T-cell (primary cell): ENCODE measurements at places on chromosomes 11 and 22. TPM values are rescaled to one million over a fixed set of nuclear protein-coding genes. Genes with fewer than 3 reads are reported as not detected.

POU2F3 gene
- total RNA-seq: not detected

ACR gene
- total RNA-seq: not detected

GLYAT gene
- not detected for total RNA-seq

NXPE1 gene
- total RNA-seq: not detected

CRKL gene
- 86.8 TPM for total RNA-seq

RCN1 gene
- 9.3 TPM for total RNA-seq

SCGB2A2 gene
- not detected for total RNA-seq

CD3E gene
- 555 TPM for total RNA-seq
